ENCODE measurements at places on chromosomes 3 and 15.
A peak's percentile ranks its signal among the peaks of the same experiment; 100 is the strongest.

- no peak for DNase-seq
These were observed 1029.8 kb downstream of the ROBO1 start for GRCh38 chr3:78737988-78738387.

GRCh38 chr15:69573815-69574475 lies 121.3 kb downstream of the RPLP1 start:
- no peak for DNase-seq

DNA sequence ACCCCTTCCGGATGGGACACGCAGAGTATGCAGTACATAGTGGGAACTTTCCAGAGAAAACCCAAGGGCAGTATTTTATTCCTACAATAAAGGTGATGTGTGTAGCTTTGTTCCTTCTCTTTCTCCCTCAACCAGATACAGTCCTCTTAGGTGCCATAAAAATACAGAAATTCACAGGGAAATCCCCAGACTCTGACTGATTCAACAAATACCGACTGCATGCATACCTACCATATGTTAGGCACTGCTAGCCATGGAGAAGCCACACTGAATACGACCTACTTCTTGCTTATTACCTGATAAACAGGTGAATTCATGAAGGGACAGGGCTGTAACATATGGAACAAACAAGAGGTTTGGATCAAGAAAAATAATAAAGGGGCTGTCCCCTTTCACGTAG lies 228.5 kb downstream of the FOXP1 start:
- DNase-seq = no peak

DNA sequence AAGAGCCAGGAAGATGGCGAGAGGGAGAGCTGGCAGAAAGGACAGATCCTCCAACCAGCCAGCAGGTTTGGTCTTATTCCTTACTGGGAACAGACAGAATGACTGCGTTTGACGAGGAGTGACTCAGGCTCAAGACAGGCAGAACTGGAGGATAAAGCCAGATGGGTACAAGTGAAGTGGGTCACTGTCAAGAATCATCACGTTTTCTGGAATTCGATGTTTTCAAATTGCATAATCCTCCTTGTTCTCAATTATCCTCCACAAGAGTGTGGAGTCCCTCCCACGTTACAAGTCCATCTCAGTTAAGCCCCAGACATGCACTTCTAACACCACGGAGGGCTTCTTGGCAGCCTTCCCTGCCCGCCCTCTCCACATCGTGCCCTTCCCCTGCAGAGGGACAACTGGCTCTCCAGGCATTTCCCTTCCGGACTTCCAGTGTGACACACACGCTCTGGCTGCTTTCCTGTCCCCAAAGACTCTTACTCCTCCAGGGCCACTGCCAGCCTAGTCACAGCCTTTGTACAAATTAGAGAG lies 183.1 kb downstream of the CHST2 start:
- no peak for DNase-seq

GRCh38 chr3:179603831-179604230 lies 607 bp downstream of the MRPL47 start:
- no peak for DNase-seq

- no peak for DNase-seq
These were observed 309.1 kb downstream of the TUSC7 start for GRCh38 chr3:117018655-117019054.

DNA sequence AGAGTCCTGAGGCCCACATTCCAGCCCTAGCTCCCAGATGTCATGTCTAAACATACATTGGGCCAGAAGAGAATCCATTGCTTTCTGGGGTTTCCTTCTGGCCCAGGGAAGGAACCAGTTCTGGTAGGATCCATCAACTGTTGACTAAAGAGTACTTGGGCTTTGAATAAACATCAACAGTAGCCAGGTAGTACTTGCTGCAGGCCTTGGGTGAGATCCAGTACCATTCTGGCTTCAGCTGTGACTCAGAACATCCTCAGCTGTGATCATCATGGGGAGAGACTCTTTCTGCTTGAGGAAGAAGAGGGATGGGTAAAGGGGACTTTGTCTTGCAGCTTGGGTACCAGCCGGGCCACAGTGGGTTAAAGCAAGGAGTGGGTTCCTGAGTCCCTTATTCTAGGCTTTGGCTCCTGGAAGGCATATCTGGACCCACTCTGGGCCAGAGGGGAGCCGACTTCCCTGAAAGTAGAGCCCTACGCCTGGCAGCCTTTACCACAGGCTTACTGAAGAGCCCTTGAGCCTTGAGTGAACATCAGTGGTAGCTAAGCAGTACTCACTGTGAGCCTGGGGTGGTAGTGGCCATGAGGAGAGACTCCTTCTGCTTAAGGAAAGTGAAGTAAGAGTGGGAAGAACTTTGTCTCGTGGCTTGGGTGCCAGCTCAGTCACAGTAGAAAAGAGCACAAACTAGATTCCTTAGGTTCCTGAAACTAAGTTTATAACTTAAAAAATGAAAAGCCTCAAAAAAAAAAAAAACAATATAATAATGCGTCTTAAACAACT lies 128.3 kb downstream of the GOLIM4 start:
- DNase-seq = no peak

DNA sequence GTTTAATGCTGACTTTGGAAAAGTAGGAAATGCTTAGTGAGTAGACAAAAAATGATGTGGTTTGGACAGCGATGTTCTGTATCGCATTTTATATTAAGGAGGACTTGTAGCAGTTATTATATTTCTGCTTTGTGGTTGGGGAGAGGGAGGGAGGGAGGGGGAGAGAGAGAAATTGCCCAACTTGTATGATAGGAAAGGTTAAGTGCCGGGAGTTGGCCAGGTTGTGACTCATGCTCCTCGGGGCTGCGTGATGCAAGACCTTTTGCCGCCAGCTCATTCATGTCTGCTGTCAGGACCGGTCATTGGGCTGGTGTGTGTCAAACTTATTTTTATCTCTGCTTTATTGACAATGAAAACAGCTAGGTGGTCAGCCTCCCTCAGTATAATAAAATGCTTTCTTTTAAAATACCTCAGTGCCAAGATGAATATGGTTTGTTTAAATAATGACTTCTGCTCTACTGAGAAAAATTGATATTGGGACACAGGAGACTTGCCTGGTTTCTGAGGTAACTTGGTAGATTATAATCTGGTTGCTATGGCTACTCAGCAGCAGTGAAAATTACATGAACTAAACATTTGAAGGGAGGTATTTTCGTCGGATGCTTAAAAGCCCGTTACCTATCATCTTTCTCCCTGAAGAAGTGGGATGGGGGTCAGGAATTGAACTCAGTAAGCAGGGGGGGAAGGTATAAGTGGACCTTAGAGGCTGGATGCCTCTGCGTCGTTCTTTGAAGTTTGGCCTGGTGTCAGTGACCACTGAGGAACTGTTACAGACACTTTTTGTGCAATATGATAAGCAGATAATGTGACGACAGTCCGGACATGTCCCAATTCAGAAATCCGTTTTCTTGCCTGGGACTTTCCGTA lies 90.7 kb downstream of the FNDC3B start:
- peak; percentile 91 for DNase-seq

DNA sequence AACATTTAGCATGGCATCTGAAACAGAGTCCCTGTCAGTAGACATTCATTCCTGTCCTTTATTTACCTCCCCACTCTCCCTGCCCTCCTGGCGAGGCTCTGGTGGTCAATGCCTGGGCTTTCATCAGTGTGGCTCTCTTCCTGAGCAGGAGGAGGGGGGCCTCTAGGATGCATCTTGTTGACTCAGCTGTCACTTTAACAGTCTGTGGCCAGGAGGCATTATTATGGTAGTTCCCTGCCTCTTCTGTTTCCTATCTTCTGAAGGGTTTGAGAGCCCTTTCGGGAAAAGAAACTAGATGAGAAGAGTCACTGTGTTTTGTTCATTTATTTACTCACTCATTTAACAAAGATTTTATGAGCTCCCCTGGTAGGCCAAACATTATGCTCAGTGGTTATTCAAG lies 2.4 kb upstream of the PPP1R14D start:
- DNase-seq = no peak

- no peak for DNase-seq
These were observed 90.8 kb downstream of the MCTP2 start for GRCh38 chr15:94322141-94322540.

- DNase-seq = no peak
These were observed 123.1 kb upstream of the UMPS start for GRCh38 chr3:124607163-124607562.

- DNase-seq = no peak
These were observed 40.8 kb upstream of the SLC6A11 start for GRCh38 chr3:10775259-10775658.

- peak; percentile 63 for DNase-seq
These were observed 768 bp downstream of the UBXN7 start for GRCh38 chr3:196431181-196432136.

- no peak for DNase-seq
These were observed 83.6 kb downstream of the NCEH1 start for GRCh38 chr3:172627057-172627809.

Measured in ACHN (cell line).